ENCODE measurements at places on chromosomes 12 and 14.

DNA sequence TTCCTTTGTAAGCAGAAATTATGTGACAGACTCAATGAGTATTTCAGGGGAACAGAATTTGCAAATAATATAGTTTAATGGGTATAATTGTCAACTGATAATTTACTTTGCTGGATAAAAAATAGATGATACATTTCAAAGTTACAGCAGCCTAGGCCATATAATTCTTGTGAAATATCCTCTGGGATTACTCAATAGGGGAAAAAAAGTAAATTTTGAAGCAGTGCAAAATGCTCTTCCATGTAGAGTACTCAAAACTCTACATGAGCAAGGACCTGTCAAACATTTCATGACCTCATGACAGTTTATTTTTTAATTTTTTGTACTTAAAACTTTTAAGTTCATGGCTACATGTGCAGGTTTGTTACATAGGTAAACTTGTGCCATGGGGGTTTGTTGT, 163.3 kb downstream of the DACT1 start:
- no peak for DNase-seq

DNA sequence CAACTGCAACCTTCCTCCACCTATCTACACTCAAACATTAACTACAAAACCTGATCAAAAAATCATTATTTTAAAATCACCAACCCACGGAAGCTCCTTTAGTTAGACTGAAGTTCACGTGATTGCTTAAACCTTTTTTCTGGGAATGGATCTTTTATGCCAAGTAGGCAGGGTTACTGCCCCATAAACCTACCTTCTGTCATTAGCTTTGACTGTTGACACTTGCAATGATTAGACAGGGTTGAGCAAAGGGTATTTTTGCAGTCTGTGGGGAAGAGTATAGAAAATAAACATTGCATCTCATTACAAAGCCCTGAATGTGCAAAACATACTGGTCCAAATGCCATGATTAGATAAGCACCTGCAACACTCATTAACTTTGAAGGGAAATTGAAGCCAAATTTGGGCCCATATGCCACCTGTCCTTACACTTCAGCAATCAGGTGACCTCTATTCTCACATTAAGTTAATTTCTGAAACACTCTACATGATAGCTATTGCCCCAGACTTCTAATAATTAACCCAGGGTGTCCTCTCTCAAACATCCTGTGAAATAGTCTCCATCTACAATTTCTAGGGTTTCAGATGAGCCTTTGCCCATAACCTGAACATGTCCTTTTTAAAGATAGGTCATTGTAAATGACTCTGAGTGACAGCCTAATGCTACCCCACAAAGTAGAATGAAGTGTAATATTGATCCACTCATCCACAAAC, 156.0 kb upstream of the PLEKHG7 start:
- DNase-seq: no peak

DNA sequence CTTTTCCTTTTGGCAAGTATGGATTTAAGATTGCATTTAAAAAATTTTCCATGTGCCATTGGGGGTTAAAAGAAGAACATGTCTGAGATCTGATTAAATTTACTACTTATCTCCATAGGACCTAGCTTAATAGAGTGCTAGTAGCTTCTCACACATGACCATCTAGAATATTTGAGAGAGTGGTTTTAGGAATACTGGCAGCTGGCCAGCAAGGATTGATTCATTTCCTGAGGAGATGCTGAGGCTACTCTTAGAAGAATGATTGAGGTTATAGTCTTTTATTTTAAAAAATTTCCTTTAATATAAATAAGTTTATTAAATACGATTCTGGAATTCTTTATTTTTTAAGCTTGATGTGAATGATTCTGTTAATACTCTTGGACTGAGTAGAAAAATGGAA, 56.2 kb downstream of the MIPOL1 start:
- DNase-seq: no peak

GRCh38 chr14:104723651-104724406, at the start of gene ADSS1:
ADSS1 (plus strand) TSS chr14:104724229; CDS start chr14:104724271, 42 bp downstream.
- peak; percentile 47 for DNase-seq

- no peak for DNase-seq
Observed at GRCh38 chr12:123498126-123498825, 35.2 kb downstream of the RILPL1 start.

- DNase-seq: no peak
Observed at GRCh38 chr12:70080566-70080965, 162.7 kb upstream of the CNOT2 start.

DNA sequence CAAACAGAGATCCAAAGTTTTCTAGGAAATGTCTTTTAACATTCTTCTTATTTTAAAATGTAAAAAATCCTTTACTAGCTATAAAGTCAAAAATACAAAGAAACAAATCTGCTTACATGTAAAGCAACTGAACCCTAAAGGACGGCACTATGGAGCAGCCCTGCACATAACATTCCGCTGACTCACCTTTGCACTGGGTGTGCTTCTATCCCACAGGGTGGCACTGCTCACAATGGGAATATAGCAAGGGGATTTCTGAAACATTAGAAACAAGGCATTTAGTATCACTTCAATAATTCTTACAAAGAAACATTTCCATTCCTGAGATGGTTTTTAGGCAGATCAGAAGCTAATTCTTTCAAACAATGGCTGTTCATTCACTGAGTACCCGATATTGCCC, 94.3 kb downstream of the C12orf42 start:
- DNase-seq: no peak

DNA sequence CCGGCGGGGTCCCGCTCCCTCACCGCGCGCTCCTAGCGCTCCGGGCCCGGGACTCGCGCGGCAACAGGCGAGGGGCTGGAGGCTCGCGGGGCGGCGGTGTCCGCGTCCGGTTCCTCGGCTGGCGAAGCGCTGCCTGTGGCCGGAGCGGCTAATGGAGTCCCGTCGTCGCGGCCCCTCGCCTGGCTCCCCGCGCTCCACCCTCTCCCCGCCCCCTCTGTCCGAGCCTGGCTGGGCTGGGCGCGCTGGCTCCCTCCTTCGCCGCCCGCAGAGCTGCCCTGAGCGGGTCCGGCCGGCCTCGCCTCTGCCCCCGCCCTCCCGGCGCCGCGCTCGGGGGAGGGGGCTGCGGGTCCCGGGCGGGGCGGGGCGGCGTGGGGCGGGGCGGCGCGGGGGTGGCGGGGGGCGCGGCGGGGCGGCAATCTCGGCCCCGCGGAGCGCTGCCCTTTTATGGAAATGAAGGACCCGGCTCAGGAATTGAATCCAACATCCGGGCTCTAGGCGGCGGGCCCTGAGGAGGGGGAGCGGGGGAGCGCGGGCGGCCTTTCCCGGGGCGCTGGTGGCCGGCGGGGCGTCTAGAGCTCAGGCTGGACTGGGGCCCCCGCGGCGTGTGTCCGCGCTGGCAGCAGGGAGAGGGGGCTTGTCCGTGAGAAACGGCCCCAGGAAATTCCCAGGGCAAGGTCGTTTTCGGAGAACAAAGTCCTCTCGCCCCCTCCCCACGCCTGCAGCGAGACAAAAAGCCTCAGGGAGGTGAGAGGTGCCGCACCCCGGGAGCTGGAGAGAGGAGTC, at the start of gene FERMT2:
FERMT2 (minus strand) TSS at position 153 of the 783 bp plus-strand sequence. CDS start 482 bp downstream, outside the sequence.
- no peak for DNase-seq

- DNase-seq: no peak
Observed at GRCh38 chr14:68678471-68678870, 114.4 kb downstream of the ZFP36L1 start.

GRCh38 chr14:36518031-36518585, 1.9 kb downstream of the NKX2-1 start:
- no peak for DNase-seq

DNA sequence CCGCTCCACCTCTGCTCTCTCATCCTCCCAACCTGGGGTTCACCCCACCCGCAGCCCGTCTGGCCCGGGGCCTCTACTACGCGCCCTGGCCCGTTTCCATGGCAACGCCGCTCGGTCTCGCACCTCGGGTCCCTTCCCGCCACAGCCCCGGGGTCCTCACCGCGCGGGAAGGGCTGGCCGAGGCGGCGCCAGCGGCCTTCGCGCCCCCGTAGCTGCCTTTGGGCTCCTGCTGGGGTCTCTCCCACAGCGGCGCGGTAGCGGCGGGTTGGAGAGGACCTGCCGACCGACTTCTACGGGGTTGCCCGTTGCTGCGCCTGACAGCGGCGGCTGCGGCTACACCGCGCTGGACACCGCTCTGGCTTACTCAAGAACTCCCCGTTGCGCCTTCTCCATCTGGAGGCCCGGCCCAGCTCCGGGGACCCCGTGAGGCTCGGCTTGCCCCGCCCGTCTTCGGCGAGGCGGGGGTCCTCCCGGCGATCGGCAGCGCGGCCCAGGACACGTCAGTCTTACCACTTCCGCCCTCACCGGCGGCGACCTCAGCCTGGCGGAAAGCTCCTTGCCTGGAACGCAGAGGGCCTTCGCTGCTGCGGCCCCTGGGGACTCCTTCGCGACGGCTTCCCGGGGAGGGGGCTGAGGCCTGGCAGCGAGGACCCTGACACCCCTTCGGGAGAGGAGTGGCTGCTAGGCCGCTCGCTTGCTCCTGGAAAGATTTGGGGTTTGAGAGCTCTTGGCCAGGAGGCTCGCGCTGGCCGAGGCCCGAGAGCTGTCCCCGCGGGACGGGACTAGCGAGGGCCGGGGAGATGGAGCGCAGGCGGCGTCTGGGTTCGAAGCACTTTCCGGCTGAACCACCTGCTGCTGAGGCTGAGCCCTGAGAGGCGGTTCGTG, at the start of gene TM9SF1:
TM9SF1 (minus strand) TSS at position 256 of the 885 bp plus-strand sequence. CDS start 422 bp downstream, outside the sequence.
- DNase-seq: peak; percentile 75

DNA sequence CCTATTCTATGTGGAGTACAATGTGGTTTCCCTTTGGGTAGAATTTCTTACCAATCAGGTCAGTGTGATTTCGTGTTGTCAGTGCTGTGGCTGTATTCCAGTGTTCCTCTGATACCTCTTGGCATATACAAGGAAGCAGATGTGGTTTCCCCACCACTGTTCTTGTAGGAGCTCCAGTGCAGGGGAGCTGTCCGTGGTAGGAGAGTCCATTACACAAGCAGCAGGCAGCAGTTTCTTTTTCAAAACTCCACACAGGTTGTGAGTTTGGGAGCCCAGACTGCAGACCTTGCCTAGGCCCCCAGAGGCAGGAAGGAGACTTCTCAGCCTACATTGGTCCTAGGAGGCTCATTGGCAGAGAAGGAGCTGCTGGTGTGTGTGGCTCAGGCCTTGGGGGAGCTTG, 452.8 kb downstream of the AACS start:
- no peak for DNase-seq

GRCh38 chr12:5643266-5643665, 211.4 kb downstream of the NTF3 start:
- no peak for DNase-seq

GRCh38 chr12:82366197-82366596, 7.9 kb downstream of the METTL25 start:
- no peak for DNase-seq

DNA sequence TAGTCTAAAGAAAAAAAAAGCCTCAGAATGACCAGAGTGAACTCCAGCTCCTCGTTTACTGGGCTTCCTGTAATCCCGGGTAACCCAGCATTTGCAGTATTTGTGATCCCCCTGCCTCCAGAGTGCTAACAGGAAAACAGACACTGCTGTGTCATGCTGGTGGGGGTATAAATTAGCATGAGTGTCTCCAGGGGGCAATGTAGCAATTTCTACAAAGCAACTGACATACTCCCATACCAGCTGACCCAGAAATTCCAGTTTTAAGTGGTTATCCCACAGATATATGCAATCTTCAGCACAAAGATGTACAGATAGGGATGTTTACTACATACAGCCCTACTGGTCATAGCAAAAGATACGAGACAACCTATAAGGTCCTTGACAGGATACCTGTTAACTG, 18.8 kb downstream of the TTC7B start:
- no peak for DNase-seq

GRCh38 chr12:68482014-68482413, 128.7 kb upstream of the RAP1B start:
- DNase-seq: no peak

- DNase-seq: no peak
Observed at GRCh38 chr12:124746649-124747425, 116.8 kb downstream of the SCARB1 start.

GRCh38 chr12:29869946-29870345, 86.2 kb upstream of the TMTC1 start:
- DNase-seq: no peak

- DNase-seq: no peak
Observed at GRCh38 chr12:74488134-74488533, 49.5 kb upstream of the ATXN7L3B start.

DNA sequence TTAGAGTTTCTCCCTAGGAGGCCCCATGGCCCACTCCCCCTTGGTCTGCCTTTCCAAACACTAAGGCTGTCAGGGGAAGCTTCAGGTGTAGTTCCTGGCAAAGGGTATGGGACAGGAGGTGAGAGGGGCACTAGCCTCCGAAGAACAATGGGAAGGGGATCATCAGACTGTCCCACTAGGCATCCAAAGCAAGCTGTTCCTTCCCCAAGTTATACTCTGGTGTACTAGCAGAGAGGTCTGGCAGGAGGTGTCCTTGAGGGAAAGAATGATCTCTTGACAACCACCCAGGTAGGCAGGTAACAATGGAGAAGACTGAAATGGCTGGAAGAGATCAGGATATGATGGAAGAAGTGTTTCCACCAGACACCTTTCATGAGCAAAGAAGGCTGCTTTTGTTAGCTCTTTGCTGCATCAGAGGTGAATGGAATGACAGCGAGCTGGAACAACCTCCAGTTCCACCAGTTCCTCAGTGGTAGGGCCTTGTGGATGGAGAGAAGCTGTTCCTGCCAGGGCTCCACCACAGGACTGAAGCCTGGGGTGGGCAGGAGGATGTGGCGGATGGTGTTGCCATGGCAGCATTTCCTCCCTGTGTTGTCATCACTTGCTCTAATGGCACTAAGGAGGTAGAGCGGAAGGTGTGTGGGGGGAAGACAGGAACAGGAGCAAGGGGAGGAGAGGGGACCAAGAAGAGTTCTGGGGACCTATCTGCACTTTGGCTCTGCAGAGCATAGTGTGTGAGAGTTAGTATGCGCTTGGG, 2.3 kb upstream of the AGAP2 start:
- DNase-seq: peak; percentile 54

- no peak for DNase-seq
Observed at GRCh38 chr12:88764781-88765480, 184.7 kb upstream of the KITLG start.

DNA sequence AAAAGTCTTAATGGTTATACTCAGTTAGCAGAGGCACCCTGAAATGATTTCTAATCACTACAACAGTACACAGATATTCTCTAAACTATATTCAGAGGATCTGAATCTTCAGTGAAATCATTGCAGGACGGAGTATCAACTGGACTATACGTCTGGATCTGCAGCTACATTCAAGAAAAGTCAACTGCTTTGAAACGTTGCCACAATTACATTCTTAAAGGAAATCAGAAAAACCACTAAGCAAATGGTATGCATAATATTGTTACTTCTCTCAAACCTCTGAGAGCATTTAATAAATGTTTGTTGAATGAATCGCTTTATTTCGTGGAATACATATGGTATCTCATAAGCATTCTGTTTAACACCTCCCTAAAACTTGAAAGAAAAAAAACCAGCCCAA, 67.4 kb downstream of the MED13L start:
- no peak for DNase-seq

DNA sequence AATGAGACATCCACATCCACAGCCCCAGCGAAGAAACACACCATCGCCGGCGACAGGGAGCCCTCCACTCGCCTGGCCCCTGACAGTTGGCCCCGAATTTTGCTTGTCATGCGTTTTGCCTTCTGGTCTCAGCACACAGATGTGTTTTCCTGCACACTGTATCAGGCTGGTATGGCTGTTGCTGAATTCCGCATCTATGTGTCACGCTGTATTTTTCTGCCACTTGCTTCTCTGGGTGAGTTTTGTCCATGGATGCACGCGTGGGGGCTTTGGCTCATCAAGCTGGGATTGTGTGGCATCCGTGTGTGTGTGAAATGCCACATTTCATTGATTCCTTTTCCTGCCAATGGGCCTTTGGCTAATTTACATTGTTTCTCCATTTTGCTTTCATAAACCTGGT, 26.5 kb downstream of the ARL6IP4 start:
- no peak for DNase-seq

- no peak for DNase-seq
Observed at GRCh38 chr14:61651355-61651754, 44.0 kb upstream of the HIF1A start.

All from stimulated activated CD4-positive, alpha-beta T cell treated with anti-CD3 and anti-CD28 coated beads, TNF-alpha, amount 100 ng/mL, for 4 hours (primary cell).